CD8-positive, alpha-beta memory T cell (primary cell): ENCODE measurements at places on chromosomes 5 and 9.

GRCh38 chr5:116423587-116424257, 150.9 kb downstream of the SEMA6A start:
- no peak for DNase-seq

DNA sequence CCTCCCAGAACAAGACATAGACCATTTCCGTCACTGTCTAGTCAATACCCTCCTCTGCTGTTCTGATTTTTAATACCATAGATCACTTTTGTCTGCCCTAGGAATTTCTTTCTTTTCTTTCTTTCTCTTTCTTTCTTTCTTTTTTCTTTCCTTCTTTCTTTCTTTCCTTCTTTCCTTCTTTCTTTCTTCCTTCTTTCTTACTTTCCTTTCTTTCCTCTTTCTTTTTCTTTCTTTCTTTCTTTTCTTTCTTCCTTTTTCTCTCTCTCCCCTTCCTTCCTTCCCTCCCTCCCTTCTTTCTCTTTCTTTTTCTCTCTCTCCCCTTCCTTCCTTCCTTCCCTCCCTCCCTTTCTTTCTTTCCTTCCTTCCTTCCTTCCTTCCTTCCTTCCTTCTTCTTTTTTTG, 49.0 kb upstream of the RAPGEF1 start:
- DNase-seq = no peak

DNA sequence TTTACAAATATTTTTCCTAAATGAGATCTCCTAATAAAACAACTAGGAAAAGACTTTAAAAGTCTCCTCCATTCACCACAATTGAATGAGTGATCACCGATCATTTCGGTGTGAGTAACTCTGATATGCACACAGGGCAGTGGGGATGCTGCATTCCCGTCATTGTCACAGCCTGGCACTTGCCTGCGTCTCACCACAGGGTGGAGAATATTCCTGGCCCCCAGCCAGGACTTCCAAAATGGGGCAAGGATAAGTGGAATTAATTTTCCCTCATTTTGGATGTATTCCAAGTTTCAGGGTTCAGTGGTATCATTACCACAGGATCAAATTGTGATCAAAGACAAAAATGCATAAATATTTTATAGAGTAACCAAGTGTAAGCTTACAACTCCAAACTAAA, 107.1 kb downstream of the CTNND2 start:
- DNase-seq = no peak

- DNase-seq = no peak
Observed at GRCh38 chr5:9624196-9624947, 5.8 kb downstream of the TAS2R1 start.

GRCh38 chr9:95133325-95133705, 184.2 kb downstream of the FANCC start:
- no peak for DNase-seq

DNA sequence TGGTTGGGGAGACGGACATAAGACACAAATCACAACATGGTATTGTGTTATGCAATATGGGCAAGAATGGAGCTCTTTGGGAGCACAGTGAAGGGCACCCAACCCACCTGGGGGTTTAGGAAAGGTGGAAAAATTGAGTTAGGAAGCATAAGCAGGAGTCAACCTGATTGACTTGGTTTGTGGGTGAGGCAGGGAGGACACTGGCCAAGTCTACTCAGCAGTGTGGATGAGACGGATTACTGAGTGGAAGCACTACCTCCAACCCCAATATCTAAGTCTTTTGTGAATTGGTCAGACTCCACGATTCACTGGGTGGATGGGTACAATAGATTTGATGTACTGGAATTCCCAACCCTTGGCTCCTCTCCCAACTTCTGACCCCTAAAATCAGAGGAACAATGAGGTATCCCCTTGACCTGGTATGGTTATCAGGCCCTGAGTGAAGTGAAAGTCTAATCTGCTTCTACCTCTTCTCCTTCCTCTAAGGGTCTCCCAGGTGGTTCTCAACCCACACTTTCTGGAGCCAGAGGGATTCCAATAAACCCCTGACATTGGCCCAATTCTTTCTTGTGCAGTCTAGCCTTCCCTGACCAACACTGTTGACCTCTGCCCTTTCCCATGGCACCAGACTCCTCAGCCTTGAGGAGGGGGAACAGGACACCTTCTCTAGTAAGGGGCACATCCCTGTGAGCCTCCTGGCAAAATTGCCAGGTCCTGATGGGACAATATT, 5.2 kb downstream of the EGR1 start:
- DNase-seq = no peak

GRCh38 chr5:18772475-18772874, 1138.2 kb downstream of the TAF11L14 start:
- no peak for DNase-seq

DNA sequence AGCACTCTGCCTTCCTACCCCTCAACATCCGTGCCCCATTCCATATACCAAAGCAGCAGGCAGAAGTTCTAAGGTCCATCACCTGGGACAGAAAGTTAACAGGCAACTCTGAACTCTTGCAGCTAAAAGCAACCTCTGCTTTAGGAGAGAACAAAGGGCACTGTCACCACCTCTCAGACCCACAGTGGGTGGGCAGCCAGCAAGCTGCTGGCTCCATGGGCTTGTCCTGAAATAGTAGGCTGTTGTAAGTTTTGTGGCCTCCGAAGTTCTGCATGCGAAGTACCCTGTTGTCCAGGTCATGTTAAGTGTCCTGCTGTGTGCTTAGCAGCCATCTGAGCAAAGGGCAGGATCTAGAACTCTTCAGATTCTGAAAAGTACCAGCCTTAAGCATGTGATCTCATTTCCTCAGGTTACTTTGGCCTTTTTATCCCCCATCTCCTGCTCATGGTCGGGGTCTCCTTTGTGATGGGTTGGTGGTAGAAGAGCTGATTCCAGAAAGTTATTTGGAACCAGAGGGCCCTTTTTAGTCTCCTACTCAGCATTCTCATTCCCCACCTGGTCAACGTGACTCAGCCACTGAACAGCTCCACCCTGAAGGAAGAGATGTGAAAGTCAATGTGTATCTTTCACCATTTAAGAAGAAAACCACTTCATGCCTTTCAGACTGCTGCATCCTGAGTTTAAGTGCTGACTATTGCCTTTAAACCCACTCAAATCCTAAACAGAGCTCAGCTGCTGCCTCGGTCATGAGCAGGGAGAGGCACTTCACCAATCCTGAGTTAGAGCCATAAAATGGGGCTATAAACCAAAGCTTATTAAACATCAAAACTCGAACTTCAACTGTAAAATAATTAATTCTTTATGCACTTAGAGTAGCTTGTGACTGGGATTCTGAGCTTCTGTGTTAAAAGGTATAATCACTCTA, 121.4 kb downstream of the DPYSL3 start:
- DNase-seq = no peak

DNA sequence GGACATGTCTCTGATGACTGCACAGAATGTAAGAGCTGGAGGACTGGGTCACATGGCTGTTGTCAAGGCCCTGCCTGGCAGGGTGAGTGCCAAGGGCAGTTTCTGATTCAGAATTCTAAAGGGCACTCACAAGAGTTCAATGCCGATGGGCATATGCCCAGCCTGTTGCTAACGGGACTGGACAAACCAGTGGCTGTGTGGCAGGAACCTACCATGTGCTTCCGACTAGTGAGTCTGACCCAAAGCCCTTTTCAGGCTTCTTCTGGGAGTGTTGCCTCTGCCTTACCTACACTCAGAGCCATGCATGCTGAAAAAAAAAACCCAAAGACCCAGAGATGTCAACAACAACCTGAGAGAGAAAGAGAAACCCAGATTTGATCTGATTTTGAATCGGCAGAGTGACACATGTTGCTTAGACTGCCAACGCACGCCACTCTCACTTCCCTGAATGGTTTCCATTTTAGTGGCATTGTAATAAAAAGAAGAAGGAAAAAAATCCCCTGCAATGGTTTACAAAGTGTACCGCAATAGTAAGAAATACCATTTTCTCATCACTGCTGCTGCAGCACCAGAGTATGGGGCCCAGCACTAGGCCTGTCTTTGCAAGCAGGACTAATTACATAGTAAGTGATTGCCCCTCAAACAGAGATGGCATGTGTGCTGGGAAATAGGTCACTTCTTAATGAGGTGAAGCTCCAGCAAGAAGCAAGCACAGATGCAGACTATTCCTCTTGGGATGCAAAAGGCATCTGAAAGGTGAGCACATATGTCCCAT, 194.3 kb downstream of the PALM2AKAP2 start:
- DNase-seq = no peak

DNA sequence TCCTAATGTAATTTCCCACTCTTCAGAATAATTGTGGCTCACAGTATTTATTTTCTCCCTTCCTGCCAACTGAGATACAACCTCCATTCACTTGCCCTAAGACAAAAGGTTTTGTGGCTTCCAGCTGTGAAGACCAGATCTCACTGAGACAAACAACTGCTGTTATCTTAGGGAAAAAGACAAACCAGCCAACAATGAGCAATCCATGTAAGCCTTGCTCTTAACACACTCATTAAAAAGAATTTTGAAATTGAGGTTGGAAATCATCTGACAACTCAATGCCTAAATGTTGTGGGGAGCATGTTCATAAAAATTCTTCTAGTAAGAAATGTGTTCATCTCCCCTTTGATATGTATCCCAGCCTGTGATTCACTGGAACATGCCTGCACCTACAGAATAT, 132.9 kb downstream of the ADAMTSL1 start:
- DNase-seq = no peak

GRCh38 chr9:93668261-93668871, 92.0 kb downstream of the PHF2 start:
- DNase-seq = no peak

GRCh38 chr5:58666598-58667581, 84.0 kb downstream of the RAB3C start:
- no peak for DNase-seq

- no peak for DNase-seq
Observed at GRCh38 chr9:137647096-137647714, 28.4 kb downstream of the EHMT1 start.

GRCh38 chr9:105901514-105902109, 207.3 kb downstream of the TMEM38B start:
- no peak for DNase-seq

GRCh38 chr9:23615569-23615968, 210.5 kb downstream of the ELAVL2 start:
- DNase-seq = no peak

GRCh38 chr5:181056431-181056830, 16.4 kb downstream of the BTNL9 start:
- no peak for DNase-seq

DNA sequence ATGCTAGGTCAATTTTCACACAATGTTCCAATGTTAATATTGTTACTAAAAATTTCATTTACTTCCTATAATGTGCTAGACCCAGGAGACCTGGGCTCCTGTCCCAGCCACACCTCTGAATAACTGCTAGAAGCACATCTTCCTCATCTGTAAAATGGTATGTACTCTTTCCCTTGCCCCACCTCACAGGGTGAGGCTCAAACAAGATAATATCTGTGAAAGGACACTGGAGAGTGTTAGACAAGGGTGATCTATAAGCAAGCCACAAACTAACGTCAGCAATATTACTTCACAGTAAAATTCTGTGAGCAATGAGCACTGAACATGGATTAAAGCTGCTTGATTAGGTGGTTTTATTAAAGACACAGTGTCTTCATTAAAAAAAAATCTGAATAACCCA, 186.4 kb downstream of the EPB41L4A start:
- no peak for DNase-seq

GRCh38 chr5:53906736-53907135, 346.3 kb downstream of the NDUFS4 start:
- DNase-seq = no peak

DNA sequence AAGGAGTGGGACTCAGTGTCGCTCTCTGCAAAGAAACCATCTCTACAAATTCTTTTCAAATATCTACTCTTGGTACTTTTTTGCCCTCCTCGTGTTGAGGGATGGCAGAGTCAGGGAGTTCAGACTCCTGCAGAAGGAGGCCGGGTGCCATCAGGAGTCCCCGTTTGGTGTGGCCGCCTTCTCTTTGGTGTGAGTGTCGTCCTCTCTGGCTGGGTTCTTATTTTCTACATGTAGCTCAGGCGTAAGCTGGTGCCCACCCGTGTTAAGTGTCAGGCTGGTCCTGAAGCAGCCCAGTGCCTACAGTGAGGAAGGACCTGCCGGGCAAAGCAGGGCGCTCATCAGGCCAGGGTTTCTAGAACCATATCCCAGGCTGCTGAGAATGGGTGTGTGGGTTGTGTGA, 37.0 kb downstream of the OTULIN start:
- DNase-seq = no peak

- DNase-seq = no peak
Observed at GRCh38 chr5:86354664-86355063, 263.1 kb upstream of the COX7C start.

GRCh38 chr5:29796013-29796412, 1397.5 kb upstream of the CDH6 start:
- no peak for DNase-seq

- DNase-seq = no peak
Observed at GRCh38 chr9:34139477-34140146, 13.1 kb upstream of the DCAF12 start.

DNA sequence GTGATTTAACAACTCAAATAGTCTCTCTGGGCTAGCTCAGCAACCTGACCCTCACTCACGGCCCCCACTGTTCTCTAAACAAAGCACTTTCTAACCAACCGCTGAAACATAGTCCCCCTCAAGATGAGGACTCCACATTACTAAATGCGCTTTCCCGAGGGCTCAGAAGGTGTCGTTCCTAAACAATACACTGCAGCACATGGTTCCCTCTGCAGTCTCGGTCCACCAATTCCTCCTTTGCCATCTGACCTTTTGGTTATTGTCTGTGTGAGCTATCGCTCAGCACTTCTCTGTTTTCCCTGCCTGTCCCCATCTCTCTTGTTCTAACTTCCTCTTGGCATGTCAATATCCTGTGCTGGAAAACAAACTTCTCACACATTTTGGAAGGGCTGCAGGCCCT, 7.2 kb downstream of the EPB41L4A start:
- DNase-seq = no peak

GRCh38 chr5:2196416-2196815, 313.7 kb upstream of the IRX4 start:
- DNase-seq = no peak

DNA sequence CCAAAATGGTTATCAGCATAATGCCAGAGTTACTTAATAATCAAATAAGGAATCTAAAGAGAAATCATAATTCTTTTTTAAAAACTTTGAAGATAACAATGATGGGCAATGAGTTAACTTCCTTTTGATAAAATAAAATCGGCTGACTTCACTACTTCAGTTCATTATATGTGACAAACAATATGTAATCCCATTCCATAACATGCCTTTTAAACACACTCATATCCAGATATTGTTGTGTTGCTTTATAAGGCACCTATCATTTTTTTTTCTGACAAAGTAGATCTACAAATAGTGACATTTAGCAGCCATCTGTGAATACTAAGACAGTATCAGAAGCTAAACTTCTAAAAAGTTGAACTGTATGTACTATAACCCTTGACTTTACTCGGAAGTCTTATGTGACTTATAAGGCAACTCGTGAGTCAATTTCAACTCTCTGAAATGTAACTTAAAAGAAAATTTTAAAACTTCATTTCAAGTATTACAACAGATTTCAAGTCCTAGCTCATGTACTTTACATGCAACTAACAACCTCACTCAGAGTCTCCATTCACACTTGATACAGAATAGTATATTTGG, 7.5 kb downstream of the ADAMTS6 start:
- no peak for DNase-seq

- no peak for DNase-seq
Observed at GRCh38 chr9:134223591-134224122, 59.3 kb upstream of the RNU6ATAC start.

- DNase-seq = no peak
Observed at GRCh38 chr5:104643320-104643719, 1080.7 kb upstream of the NUDT12 start.
